Activated CD4-positive, alpha-beta T cell treated with anti-CD3 and anti-CD28 coated beads for 1 hour (primary cell): ENCODE measurements at places on chromosomes 5 and 9.

DNA sequence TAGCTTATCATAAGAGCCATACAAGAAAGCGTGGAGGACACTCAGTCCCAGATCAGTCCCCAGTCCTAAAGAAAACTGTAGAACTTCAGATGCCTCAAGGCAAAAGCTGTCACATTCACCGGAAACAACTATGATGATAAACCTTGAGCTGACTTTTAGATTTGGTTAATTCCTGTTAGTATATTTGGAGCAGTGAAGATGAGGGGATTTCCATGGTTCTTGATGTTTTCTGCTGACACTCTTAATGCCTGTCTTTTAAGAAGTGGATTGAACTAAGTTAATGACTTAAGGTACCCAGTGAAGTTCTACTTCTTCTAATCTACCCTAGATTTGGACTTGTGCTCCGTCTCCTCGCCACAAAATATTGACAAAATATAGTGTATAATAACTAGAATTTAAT, 355.0 kb downstream of the EBF1 start:
- DNase-seq, result no peak

DNA sequence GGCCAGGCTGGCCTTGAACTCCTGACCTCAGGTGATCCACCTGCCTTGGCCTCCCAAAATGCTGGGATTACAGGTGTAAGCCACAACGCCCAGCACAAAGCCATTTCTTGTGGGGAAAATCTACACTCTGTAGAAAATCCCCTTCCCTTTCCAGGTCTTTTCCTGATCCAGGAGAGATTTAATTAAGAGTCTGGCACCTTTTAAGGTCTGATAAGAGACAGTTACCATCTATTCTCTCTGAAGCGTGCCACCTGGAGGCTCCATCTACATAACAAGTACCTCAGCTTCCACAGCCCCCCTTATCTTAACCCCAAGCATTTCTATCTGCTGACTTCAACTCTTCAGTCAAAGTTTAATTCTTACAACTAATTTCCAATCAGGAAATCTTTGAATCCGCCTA, 71.4 kb upstream of the CDK20 start:
- no peak for DNase-seq

DNA sequence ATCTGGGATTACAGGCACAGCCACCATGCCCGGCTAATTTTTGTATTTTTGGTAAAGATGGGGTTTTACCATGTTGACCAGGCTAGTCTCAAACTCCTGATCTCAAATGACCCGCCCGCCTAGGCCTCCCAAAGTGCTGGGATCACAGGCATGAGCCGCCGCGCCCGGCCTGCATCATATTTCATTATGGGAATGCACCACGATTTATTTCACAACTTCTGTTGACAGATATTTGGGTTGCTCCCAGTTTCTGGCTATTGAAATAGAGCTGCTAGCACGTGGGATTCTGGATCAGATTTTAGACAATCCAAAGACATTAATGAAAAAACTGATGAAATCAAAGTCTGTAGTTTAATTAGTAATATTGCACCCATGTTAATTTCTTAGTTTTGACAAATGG, 48.4 kb upstream of the FUBP3 start:
- no peak for DNase-seq

DNA sequence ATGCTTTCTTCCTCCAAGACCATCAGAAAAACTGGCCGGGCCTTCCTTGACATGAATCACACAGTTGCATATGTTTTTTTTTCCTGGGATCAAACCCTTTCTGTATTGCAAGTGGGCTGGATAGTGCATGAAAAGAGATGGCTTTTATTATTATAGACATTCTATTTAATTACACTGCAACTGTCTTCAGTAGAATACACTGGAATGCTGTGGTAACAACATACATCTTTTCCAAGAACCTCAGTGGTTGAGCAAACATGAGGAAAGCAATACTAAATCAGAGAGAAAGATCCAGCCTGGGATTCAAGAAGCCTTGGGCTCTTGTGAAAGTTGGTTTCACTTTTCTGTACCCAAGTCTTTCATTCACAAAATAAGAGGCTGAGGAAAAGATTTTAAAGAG, 193.0 kb downstream of the DMAC1 start:
- no peak for DNase-seq

GRCh38 chr5:134059758-134060495, 54.6 kb upstream of the TCF7 start:
- no peak for DNase-seq

DNA sequence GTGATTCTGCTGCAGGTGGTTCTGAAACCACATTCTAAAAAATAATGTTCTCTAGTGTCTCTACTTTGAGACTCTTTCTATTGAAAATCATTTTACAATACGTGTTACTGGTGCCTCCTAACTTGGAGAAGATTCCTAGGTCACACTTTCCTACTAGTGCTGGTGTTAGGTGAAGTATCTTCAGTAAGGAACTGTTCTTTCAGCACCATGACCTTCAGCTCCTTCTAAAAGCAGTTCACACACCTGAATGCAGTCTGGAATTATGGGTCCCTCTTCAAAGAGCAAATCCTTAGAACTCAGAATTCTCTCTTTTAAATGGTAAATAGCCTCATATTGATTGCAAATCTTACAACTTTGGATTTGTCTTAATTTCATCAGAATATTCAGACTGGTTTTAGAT, 10.6 kb upstream of the DPYSL3 start:
- no peak for DNase-seq

DNA sequence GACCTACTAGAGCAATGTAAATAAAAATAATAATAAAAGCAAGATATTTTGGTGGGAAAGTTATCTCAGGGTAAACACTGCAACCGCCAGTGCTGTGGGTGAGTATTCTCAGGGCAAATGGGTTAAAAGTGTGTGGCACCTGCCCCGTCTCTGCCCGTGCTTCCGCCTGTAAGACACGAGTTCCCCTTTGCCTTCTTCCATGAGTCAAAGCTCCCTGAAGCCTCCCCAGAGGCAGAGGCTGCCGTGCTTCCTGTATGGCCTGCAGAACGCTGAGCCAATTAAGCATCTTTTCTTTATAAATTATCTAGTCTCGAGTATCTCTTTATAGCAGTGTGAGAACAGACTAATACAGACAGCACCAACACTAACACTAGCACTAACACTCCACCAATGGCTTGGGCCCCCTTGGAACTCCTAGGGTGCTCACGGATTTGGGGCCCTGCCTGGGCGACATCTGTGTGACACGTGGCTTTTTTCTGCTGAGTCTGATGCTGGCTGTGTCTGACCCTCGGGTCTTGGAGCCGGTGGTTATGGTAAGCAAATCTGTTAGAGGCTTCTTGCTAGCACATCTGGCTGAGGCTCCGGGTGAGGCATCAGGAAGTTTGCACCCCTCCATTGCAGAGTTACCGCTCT, 10.6 kb downstream of the PLEKHG4B start:
- DNase-seq, result no peak
